ENCODE measurements at places on chromosomes 16 and 17.

DNA sequence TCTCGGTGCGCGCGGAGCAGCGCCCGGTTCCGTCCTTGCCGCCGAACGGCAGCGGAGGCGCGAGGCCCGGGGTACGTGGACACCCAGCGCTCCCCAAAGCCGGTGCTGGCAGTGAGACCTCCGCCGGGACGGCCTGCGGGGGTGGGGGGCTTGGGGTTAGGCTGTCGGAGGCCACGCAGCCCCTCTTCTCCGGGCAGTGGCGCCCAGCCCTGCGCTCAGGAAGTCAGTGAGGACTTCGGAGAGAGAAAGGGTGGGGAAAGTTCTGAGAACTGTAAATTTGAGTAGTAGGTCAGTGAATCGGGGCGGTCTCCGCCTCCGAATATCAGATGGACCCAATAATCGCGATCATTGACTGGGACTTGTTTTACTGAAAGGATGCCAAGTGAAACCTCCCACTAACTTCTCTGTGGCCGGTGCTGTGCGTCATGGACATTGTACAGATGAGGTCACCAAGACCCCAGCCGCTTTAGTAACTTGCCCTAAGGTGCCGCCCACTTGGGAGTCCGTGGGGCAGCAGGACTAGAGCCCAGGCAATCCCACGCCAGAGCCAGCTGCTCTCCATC lies 468 bp downstream of the IL4R start:
- peak; percentile 83 for DNase-seq

- DNase-seq: no peak
These were observed 271.7 kb upstream of the TBX2 start for GRCh38 chr17:61127960-61128359.

- DNase-seq: no peak
These were observed 93.3 kb downstream of the RAB11FIP4 start for GRCh38 chr17:31484821-31485220.

DNA sequence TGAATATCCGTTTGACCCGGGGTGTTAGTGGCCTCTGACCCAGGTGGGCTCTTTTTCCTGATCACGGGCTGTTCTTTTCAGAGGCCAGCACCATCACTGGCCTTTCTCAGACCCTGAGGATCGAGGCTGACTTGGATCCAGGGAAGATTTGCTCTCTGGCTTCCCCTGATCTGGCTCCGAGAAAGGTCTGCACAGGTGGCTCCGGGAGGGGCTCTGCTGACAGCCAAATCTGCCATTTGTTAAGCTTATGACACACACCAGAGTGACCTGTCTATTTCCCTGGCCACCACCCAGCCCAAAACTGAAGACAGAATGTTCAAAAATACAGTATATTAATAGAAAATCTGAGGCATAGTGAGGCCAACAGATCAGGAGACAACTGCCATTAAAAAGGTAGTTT lies 221.8 kb upstream of the TNRC6C start:
- no peak for DNase-seq

GRCh38 chr17:82408288-82408937 lies 9.7 kb upstream of the HEXD start:
- DNase-seq: no peak

DNA sequence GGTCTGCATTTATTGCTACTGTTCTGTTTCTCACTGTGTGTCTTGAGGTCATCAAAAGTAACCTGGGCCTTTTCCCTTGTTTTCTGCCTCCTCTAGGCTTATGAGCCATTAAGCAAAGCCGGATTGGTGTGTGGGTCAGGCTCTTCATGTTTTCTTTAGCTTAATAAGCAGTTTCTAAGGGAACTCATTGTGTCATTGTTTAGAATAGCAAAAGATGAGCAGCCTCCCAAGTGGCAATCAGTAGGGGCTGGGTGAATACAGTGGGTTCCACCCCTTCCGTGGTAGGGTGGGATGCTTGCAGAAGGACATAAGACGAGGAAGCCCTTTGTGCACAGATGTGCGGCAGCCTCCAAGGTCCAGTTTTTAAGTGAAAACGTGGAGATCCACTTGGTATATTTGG lies 34.5 kb downstream of the ABCC1 start:
- DNase-seq: no peak

DNA sequence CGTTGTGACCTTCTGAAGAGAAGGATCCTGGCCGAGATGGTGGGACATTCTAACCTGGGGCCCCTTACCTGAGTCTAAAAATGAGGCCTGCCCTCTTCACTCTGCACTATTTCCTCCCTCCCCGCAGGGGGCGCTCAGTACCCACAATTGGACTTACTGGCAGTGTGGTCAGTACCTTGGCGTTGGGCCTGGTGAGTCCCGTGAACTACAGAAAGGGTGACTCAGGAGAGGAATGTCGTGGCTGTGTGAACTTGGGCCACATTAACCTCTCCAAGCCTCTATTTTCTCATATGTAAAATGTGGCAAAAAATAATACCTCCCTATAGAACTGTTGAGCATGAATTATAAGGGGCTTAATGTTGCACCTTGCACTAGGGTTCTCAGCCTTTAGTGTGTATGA lies 3.9 kb downstream of the RSAD1 start:
- DNase-seq: peak; percentile 88

- DNase-seq: no peak
These were observed 8.3 kb downstream of the SLC5A10 start for GRCh38 chr17:18960241-18960665.

GRCh38 chr17:46972346-46972745 lies 6.7 kb downstream of the RPRML start:
- no peak for DNase-seq

- DNase-seq: no peak
These were observed 128.8 kb downstream of the CYB561 start for GRCh38 chr17:63317166-63317840.

- DNase-seq: no peak
These were observed 42.5 kb downstream of the PLCG2 start for GRCh38 chr16:81821436-81822128.

- DNase-seq: no peak
These were observed 47.1 kb downstream of the NUP93 start for GRCh38 chr16:56777001-56777400.

Measured in activated CD4-positive, alpha-beta memory T cell treated with anti-CD3 and anti-CD28 coated beads for 36 hours (primary cell).